SHP77 (cell line): ENCODE measurements at places on chromosomes 6 and 20.

DNA sequence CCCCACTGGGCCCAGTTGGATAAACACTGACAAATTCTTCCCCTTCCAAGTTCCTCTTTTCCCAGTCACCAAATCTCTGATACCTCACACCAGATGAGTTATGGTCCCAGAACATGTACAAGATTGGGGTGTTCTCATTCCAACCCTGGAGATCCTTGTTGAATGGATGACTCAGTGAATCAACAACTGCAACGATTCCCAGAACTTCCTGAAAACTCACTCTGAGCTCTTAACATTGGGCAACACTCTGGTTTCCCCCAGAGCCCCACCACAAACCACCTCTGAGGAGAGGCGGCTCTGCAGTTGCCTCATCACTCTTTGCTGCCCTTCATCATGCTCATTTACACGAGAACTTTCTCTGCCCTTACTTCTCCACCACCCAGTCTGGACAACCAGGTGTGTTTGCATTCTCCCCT, 115.2 kb downstream of the MRPL14 start:
- DNase-seq: no peak

DNA sequence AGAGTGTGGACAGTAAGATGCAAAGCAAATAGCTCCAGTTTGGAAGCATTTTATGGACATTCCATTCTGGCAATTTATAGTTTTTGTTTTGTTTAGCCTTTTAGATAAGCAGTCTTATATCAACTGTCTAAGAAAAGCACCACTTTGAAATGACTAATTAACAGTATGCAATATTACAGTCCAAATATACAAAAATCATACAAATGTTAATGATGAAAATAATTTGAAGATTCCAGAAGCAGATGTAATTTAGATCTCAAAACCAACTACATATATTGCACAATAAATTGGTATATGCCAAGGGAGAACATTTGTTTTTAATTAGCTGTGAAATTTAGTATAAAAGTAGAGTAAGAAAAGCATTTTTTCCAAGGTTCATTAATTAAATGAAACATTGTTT, 158.8 kb downstream of the KIF6 start:
- no peak for DNase-seq

DNA sequence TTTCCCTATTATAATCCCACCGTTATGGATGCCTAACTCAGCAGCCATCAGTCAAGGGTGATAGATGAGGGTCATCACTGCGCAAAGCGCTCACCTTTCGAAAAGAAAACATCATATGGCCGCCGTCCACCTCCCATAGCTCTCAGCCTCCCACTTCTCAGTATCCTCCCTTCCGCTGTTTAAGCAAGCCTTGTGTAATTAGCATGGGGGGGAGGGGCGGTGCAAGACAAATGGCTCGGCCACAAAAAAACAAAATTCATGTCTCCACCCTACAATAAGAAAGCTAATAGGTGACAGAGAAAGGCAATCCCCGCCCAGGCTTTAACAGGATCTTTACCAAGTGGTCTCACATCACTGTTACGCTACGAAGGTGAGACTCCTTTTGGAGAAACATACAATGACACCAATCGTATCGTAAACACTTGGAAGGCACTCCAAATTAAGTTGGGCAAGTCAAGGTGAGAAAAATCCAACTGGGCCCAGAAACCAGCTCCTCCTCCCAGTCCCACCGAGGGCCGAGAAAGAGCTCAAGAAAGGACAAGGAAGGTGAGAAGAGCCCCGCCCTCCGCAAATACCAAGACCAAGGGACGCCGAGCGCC, 645 bp downstream of the DDX39B start:
- no peak for DNase-seq

- no peak for DNase-seq
Observed at GRCh38 chr6:139051396-139052060, 23.0 kb downstream of the ABRACL start.

DNA sequence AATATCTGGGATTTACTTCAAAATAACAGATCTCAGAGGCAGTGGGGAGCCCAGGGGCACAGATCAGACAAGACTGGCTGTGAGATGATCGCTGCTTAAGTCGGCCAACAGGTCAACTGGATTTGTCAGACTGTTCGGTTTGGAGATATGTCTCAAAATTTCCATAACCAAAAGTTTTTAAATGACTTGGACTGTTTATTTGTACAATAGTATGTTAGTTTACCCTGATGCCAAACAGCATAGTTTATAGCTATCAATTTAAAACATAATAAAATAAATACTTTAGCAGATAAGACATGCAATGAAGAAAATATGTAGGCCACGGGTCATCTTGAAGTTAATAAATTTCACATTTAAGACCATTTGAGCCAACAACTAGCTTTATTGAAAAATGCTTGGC, 126.7 kb downstream of the IRF4 start:
- DNase-seq: no peak

DNA sequence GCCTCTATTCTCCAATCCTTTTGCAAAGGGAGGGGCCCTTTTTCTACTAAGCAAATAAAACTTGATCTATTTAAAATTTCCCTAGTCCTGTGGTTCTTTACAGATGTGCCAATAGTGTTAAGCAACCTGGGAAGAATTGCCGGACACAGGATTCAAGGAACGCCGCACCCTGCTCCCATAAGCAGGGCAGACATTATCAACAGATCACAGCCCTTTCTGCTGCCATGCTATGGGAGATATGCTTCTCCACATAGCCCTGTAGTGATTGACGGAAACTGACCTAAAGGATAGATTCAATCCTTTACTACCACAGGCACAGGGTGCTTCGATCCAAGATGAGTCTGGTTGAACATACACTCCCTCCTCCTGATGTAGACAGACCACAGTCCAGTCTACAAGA, 118.4 kb upstream of the TRAF3IP2 start:
- no peak for DNase-seq

DNA sequence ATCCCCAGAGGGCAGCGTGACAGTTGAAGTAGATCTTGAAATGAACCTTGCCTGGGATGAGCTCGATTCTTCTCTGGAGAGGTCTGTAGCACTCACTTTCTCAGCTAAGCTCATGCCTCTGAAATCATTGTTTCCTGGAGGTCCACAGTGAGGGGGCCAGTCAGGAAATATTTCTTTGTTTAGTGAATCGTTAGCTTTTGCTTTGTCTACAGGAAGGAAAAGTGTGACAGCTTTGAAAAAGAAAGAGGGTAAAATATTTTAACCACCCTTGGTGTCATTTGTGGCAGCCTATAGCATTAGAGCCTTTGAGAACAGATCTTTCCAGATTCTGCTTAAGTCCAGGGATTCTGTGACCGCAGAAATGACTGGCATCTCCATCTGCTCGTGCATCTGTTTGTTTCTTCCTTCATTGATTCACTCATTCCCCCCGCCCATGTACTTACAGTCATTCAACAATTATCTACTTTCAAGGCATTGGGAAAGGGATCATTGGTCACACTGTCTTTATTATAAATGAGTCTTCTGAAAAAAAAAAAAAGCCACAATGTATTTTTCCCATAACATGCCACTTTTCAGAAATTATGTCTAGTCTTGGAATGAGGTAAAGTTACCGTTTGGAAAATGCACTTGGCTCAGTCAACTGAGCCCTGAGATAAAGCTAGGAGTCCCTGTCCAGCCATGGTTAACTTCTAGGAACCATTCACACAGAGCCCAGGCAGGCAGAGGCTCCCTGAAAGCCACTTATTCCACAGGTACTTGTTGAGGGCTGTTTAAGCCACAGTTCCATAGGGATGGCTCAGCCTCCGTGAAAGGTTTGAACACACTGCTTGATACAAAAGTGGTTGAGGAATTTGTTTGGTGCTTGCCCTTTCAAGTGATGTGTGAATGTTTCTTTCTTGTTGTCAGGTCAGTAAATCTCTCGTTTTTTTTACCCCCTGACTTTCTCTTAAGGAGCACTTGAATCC, 86.0 kb downstream of the TIAM2 start:
- DNase-seq: no peak
